ENCODE measurements at places on chromosomes 16 and 17.

DNA sequence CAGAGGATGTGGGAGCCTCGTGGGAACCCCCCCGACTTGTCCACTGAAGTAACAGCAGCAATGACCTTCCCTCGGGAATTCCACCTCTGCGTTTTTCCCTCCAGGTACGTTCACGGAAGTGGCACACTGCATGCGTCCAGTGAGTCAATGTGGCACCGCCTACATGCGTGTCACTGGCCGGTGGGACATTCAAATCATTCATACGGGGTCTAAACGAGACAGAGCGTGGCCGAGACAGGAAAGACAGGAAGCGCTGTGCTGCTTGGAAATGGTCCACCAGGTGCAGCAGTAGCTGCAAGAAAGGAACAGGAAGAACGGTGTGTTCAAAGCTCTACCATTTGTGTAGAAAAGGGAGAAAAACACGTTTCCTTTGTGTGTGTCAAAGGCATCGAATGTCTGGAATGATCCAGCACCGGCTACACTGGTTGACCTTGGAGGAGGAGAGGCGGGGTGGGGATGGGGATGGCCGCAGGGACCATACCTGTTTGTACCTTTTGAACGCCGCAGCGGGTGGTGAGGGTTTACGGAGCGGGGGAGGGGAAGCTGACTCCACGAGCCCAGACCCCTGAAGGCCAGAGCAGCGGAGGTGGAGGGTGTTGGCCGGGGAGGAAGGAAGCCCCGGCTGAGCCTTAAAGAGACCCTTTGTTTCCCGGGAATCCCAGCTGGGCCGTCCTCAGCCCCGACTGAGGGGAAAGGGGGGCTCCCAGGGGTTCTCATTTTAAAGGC lies 1.7 kb upstream of the PGAP6 start:
- DNase-seq: no peak

DNA sequence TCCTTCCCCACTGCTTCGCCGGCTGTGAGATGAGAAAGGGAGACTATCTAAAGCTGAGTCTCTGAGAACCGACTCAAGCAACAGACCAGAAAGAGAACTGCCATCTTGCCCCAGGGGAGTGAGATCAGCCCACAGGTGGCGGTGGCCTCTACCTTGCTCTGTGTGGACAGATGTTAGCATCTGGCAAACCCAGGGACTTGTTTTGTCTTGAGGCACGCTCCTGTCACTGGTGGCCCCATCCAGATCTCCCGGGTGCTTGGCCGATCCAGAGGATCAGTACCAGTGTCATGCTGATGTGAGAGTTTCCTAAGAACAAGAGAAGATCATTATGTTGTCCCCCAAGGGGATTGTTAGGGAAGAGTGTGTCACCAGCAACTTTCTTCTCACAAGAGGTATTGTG lies 101.4 kb downstream of the CACNG3 start:
- no peak for DNase-seq

GRCh38 chr17:45675012-45675411 lies 109.1 kb upstream of the CRHR1 start:
- DNase-seq: no peak

DNA sequence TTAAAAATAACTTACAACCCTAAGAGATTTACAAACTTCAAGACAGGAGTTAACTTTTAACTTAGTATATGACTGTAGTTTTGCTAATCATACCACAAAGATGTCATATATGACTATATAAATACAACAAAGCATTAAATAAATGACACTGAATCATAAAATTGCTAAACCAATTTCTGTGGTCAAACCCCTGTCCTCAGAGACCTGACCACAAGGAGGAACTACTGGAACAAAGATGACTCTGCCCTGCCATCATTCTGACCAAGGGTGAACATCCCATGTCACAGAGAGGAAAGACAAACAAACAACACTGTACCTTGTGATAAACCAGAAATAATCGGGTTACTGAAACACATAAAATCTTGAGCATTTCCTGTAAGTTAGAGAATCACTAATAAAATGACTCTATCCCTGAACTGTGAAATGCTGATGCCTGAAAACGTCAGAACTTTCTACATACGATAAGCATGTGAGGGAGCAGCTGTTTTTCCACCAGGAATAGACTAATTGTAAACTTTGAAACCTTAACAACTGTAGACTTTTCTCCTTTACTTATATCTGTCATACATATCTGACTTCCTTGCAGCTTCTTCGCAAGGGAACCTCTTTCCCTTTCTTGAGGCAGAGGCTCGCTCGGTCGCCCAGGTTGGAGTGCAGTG lies 47.9 kb downstream of the WDR59 start:
- DNase-seq: no peak

DNA sequence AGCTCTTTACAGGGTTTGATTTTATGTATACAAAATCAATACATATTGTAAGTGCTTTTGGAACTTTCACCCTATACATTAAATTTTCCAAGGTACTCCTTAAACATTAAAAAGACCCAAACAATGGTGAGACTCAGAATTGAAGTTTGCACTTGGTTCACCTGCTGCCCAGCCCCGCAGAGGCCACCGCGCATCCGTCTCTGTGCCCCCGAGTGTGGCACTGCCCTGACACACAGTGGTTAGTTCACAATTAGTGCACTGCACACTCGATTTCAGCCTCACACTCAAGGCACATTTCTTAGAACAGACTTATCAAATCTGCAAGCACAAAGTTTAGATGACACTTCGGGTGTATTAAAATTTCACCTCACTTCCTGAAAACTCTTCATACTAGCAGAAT lies 38.3 kb downstream of the USP7 start:
- DNase-seq: no peak

DNA sequence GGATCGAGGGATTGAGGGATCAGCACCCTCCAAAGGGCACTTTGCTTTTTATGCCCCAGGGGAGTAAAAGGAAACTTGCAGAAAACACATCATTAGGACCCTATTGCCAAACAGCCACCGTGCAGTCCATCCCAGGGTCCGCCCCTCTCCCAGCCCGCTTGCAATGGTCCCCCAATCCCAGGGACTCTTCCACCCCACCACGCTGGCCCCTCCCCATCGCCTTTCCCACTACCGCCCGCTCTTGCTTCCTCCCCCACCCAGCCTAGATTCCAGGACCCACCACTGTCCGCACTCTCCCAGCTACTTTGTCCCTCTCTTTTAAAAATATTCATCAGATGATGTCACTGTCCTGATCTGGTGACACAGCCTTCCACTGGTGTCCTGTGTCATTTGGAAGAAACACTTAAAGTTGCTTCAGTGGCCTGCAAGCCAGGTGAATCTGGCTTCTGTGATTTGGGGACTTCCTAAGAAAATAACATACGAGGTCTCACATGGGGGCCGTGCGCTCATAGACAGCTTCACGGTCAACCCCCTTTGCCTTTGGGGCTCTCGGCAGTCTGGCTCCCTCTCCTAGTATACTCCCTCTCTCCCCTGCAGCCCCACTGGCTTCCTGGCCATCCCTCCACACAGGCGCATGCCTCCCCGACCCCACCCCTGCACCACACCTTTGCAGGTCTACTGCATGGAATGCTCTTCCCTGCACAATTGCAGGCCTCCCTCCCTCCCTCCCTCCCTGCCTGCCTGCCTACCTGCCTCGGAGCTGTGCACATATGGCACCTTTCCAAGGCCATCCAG lies 127.9 kb downstream of the RBFOX3 start:
- no peak for DNase-seq

- no peak for DNase-seq
Measured at GRCh38 chr16:89013692-89014402, 36.8 kb upstream of the CBFA2T3 start.

DNA sequence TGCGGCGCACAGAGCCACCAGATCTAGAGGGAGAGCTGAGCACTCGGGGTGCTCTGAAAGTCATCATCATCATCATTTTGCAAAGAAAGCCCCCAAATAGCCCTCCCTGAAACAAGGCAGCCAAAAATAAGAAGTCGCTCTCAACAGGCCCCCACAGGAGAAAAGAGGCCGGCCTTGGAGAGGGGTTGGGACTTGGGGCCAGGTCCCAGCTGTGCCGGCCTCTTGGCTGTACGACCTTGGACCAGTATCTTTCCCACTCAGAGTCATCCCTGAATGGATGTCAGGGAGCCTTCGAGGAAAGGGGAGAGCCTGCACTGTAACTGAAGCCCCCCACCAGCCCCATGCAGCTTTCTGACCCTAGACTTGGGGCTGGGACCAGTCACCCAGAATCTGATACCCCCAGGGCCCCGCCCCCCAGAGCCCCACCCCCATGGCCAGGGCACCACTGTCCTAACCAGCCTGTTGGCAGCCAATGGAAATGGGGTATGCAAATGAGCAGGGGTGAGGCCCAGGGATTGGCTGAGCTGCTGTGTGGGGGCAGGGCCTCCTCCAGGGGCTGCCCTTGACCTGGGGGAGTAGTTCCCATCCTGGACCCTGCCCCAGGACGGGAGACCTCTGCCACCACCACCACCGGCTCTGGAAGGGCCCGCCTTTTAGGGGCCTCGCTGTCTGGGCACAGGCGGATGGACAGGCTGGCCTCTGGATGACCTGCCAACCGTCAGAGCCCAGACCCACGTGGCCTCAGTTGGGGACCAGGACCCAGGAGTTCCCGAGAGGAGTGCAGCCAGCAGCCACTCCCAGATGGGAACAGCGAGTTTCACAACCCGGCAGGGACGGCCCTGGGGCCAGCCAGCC lies 15.4 kb downstream of the ZFPM1 start:
- DNase-seq: no peak

DNA sequence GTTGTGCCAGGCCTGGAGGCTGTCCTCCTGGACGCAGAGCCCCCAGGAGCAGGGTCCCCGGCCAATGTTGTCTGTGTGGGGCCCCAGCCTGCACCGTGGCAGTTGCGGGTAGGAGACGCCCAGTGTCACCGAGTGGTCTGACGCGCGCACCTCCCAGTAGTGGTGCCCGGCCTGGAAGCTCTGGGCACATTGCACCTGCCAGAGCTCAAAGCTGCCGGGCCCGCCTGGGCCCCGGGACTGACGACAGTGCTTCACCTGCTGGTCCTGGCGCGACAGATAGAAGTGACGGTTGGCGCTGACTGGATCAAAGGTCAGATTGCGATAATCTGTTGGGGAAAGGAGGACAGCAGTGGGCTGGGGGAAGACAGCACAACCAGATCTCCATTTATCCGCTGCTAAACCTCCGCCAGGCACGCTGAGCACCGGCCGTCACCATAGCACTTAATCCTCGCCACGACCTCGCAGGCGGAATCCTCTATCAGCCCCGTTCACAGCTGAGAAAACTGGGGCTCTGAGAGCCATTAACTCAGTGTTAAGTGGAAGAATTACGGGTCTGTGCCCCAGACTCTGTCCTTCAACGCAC lies 5.6 kb downstream of the TRIM65 start:
- DNase-seq: no peak

- peak; percentile 50 for DNase-seq
Measured at GRCh38 chr17:36066365-36066985, 2.4 kb downstream of the CCL18 start.

GRCh38 chr17:82017612-82018151 lies 5.0 kb downstream of the CENPX start:
- DNase-seq: no peak

DNA sequence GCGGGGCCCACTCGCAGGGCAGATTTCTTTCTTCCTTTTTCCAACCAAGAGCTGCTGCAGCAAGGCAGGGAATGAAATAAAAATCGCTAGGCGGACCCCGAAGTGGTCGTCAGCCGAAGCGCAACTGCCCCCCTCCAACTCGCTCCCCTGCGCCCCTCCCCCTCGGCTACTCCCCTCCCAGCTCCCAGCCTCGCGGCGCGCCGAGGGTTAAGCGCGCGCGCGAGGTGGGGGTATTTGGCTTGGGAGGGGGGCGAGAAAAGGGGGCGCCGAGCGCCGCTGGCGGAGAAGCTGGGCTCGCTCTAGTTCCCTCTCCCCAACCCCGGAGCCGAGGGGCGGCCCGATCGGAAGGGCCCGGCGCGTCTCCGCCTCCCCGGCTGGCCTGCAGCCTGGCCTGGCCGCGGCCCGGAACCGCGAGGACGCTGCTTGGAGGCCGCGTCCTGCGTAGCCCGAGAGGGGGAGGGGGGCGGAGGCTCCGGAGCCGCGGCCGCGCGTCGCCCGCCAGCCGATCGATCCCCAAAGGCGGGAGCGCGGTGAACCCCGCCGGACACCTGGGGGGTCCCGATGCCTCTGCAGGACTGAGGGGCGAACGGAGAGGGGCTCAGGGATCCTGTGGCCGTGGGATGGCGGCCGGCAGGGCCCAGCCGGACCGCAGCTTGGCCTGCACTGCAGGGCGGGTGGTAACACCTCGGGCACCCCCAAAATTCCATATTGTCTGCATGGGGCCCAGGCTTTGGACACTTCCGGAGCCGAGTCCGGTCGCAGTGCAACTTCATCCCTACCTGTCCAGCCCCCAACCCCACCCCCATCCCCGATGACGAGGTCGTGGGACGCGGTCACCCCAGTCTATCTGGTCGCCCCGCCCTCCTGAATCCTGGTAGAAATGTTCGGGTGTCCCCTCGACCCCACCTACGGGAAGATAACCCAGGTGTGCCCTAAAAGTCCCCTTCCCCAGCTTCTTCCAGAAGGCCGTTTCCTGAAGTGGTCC lies 4.9 kb upstream of the CBX4 start:
- DNase-seq: no peak

GRCh38 chr17:17681744-17682292 lies 560 bp downstream of the RAI1 start:
- peak; percentile 23 for DNase-seq

Data from effector memory CD8-positive, alpha-beta T cell (primary cell).